ENCODE measurements at places on chromosomes 4 and X. TPM values are rescaled to one million over a fixed set of nuclear protein-coding genes. Genes with fewer than 3 reads are reported as not detected.

GRCh38 chrX:111207851-111208250 is 62.4 kb downstream of the CAPN6 start:
- DNase-seq: no peak

- no peak for DNase-seq
These were observed 212.4 kb upstream of the GRID2 start for GRCh38 chr4:92091335-92091734.

- DNase-seq: no peak
These were observed 30.1 kb upstream of the CYSLTR1 start for GRCh38 chrX:78357342-78358055.

DNA sequence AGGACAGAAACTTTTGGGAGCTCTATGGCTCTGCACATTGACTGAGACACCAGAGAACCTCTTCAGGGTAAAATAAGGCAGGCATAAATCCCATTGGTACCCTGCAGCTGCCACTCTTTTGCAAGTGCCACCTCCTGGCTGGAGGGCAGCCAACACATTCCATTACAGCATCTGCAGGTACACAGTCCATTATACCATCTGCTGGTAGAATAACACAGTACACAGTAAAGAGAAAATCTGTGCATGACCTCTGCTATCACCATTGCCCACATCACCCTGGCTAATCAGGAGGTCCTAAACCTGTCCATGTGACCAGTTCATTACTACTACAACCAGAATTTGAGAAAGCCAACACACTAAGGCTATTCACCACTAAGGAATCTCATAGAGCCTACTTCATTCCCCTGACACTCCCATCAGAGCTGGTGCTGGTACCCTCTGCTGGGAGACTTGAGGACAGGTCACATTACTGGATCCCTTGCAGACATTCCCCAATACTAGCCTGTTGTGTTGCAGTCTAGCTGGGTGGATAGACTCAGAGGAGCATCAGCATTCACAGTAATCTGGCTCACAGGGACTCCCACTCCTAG is 176.2 kb upstream of the TACR3 start:
- DNase-seq: no peak

DNA sequence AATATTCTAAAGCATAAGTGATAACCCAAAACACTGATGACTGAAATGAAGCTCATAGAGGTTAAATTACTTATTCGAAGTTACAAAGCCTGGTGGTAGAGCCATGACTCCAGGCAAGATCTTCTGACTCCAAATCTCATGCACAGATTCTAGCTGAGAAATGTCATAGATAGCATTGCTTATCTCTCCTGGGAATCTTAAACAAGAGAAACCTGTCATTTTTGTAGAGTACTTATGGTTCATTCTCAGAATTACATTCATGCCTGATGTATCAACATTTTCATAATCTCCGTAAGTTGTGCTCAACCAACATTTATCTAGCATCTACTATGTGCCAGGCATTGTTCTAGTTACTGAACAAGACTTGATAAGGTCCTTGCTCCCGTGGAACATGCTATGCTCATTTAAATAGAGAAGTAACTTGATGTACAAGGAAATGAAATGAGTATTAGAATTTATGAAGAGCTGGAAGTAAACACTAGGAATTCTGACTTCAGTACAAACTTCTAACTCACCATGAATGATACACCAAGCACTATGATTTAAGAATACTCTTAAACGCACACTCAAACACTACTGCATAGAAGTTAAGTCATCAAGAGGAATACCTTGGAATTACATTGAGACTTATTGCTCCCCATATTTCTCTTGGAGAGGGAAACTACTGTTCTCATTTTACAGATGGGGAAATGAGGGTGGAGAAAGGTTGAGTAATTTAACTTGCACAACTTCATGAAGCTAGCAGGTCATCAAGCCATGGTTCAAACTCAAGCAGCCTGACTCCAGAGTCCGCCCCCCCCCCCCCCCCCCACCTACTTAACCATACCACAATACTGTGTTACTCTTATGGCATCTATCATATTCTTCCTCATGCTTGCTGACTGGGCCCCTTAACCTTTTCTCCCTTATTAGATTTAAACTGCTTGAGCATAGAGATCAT is 45.4 kb downstream of the MBNL3 start:
- DNase-seq: peak; percentile 65

PDHA2 gene
- polyA plus RNA-seq: not detected

GRCh38 chrX:11066812-11067211 is 44.3 kb upstream of the HCCS start:
- no peak for DNase-seq

LIAS gene
- polyA plus RNA-seq: 4.6 TPM

CT55 gene
- not detected for polyA plus RNA-seq

CLDN34 gene
- not detected for polyA plus RNA-seq

EVC gene
- polyA plus RNA-seq: not detected

DNA sequence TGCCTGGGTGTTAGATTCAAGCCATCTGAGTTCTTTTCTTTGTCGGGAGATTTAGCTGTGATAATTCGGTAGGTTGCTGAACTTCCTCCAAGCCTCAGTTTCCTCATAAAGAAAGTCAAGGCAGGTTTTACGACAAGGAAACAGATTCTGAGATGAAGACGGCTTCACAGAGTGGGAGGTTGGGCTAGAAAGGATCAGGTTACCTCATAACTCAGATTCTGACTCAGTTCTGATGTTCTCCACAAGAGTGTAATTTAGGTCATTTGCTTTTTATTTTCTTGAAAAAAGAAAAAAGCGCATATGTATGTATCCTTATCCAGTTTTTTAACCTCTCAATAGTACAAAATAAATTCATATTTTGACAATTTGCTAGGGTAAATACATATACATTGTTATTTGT is 47.2 kb upstream of the ELOVL6 start:
- DNase-seq: no peak

- no peak for DNase-seq
These were observed 776.8 kb downstream of the CCSER1 start for GRCh38 chr4:90904021-90904420.

GRCh38 chr4:128454881-128455280 is 167.3 kb upstream of the PGRMC2 start:
- no peak for DNase-seq

HPSE gene
- polyA plus RNA-seq: 21.2 TPM

GRCh38 chr4:118279328-118279727 is 73.5 kb downstream of the PRSS12 start:
- DNase-seq: no peak

DNA sequence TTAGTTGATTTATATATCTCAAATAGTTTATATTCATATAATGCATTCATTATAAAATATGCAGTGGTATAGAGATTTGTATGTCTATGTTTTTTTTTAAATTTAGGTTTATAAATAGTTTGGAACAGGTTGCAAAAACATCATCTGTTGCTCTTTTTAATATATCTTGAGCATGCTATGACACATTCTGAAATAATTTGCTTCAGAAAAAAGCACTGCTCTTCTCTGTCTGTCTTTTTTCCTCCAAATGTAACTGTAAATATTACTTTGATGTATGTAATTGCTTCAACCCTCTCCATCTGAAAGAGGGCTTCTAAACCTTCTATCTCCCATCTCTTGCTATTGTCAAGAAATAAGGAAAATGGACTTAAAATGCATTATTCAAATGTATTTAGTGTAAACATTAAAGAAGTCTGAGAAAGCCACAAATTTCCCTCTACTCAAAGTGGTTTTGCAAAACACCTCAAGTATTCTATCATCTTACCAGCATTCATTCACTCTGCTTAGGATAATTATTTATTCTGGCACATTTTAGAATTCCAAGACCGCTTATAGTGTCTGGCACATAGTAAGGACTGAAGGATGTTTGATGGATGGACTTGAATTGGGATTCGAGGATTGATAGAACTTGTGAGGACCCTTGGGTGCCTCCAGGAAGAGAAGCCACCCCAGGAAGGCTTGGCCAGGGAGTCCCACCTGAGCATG is 87.8 kb downstream of the CLNK start:
- DNase-seq: no peak

TMSB15A gene
- polyA plus RNA-seq: not detected

GRCh38 chr4:165053645-165054044 is at the start of gene TRIM75:
TSS of gene TRIM75 (plus strand) at chr4:165053866. CDS start at chr4:165059148, 5,282 bp downstream.
- no peak for DNase-seq

GRCh38 chr4:74933562-74934015 is 673 bp downstream of the PARM1 start:
- no peak for DNase-seq

- no peak for DNase-seq
These were observed 156.2 kb upstream of the PPP1R2C start for GRCh38 chrX:42934020-42934726.

RASSF6 gene
- not detected for polyA plus RNA-seq

DNA sequence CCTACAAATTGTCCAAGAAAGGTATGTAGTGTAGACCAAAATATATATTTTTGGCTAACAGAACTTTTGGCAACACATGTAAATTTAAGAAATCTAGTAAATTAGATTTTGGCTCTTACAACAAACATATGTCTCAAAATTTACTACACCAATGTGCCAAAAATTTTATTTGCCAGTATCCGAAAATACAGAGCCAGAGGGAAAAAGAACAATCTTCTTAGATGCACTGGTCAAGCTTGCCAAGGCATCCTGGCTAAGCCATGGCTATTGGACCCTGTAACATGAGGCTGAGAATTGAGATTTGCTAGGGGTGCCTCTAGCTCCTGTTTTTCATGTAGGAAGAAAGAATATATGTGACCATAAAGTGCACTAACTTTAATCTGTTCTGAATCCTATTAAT is 91.8 kb downstream of the GABRG1 start:
- no peak for DNase-seq

- DNase-seq: peak; percentile 76
These were observed 14.2 kb upstream of the CCDC149 start for GRCh38 chr4:24927049-24927448.

TMEM192 gene
- 15.5 TPM for polyA plus RNA-seq

ADAMTS3 gene
- not detected for polyA plus RNA-seq

NPY1R gene
- not detected for polyA plus RNA-seq

GRCh38 chrX:155744534-155744933 is 131.8 kb upstream of the TMLHE start:
- DNase-seq: no peak

Measured in CD14-positive monocyte (primary cell).